ENCODE measurements at places on chromosomes 5 and 9. TPM values are rescaled to one million over a fixed set of nuclear protein-coding genes. Genes with fewer than 3 reads are reported as not detected.

DNA sequence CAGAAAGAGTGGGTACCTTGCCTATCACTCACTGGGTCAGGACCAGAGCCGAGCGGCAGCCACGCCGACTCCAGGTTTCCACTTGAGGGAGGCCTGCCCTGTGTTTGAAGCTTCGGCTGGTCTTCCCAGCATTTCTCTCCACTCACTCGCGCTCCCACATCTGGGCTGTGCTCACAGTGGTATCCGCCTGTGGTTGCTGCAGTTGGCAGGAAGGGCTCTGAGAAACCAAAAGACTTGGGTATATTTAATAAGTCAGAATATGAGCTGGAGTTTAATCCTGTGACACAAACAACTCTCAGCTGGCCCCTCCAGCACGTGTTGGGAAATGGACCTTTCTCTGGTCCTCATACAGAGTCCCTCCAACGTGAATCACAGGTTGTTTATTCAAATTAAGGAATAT lies 70.9 kb downstream of the SPRY4 start:
- H3K36me3 ChIP-seq = no peaks in the 10 kb centered on the region
- no peak for DNase-seq
- H3K27me3 ChIP-seq = no peaks in the 10 kb centered on the region

GRCh38 chr5:1642221-1642620 lies 118.5 kb upstream of the LPCAT1 start:
- H3K4me1 ChIP-seq = peaks cover 11% of the 10 kb centered on the region
- no peak for DNase-seq
- H3K27me3 ChIP-seq = peaks cover 37% of the 10 kb centered on the region
- H3K4me3 ChIP-seq = no peak overlapping the region
- H3K36me3 ChIP-seq = no peaks in the 10 kb centered on the region

DNA sequence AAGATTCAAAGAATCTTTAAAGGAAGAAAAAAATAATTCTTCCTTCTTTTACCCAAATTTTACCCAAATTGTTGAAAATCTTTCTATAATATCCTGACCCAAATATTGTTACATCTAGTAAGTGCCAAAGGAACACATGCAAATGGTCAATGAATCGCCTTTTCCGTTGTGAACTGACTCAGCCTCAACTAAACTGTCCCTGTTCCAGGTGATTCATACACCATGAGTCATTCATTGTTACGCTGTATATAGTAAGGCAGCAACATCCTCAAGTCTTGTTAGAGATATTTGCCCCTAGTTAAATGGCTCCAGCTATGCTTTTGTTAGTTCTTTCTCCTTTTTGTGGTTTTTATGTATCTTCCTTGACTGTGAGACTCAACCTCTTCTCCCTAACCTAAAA lies 9.7 kb downstream of the PTGER4 start:
- DNase-seq = peak; percentile 82
- peaks cover 62% of the 10 kb centered on the region for H3K4me1 ChIP-seq
- peaks cover 87% of the 10 kb centered on the region for H3K36me3 ChIP-seq

GRCh38 chr9:89978185-89978584 lies 373.4 kb downstream of the GADD45G start:
- H3K4me3 ChIP-seq = no peak overlapping the region
- H3K4me1 ChIP-seq = peaks cover 8% of the 10 kb centered on the region
- no peaks in the 10 kb centered on the region for H3K36me3 ChIP-seq
- DNase-seq = no peak

The FPGS gene
- 79.8 TPM for total RNA-seq

DNA sequence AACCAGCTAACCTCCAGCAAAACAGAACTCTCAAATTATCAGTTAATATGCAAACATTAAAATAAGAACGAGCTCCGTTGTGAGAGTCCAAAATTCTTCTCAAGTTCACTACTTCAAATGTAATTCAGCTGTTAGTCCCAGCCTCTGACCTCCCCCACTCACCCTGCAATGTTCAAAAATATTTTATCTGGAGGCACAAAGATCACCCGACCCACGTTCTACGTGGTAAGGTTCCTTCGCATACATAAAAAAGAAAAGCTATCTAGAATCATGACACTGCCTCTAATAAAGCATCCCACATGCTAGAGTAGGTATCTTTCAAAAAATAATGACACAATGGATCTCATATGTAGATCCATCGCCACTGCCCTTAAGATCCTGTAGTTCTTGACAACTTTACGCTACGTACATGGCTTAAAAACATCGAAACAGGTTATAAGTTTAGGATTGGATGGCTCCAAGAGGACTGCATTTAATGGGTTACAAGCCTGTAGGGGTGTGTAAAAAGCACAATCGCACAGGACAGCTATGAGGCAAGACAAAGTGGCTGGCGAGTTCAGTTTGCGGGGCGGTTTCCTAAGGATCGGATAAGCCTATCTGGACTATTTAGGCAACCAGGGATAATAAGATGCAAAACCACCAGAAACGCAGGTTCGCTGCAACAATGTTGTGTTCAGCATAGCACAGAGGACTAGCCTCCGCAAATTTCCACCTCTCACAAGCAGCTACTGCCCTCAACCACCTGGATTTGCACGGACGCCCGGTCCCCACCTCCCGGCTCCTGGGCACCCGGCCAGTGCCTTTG lies 969 bp downstream of the CLK4 start:
- H3K27me3 ChIP-seq = no peaks in the 10 kb centered on the region
- H3K4me1 ChIP-seq = peaks cover 36% of the 10 kb centered on the region

- no peak for DNase-seq
- H3K4me3 ChIP-seq = no peak overlapping the region
- peaks cover 19% of the 10 kb centered on the region for H3K27me3 ChIP-seq
- no peaks in the 10 kb centered on the region for H3K36me3 ChIP-seq
- no peak overlapping the region for H3K27ac ChIP-seq
These were observed 55.3 kb upstream of the RAD23B start for GRCh38 chr9:107227774-107228173.

GRCh38 chr5:96946381-96946780 lies 10.5 kb downstream of the LNPEP start:
- peaks cover 73% of the 10 kb centered on the region for H3K4me1 ChIP-seq
- H3K4me3 ChIP-seq = no peak overlapping the region
- H3K27ac ChIP-seq = no peak overlapping the region
- DNase-seq = no peak
- H3K27me3 ChIP-seq = no peaks in the 10 kb centered on the region

DNA sequence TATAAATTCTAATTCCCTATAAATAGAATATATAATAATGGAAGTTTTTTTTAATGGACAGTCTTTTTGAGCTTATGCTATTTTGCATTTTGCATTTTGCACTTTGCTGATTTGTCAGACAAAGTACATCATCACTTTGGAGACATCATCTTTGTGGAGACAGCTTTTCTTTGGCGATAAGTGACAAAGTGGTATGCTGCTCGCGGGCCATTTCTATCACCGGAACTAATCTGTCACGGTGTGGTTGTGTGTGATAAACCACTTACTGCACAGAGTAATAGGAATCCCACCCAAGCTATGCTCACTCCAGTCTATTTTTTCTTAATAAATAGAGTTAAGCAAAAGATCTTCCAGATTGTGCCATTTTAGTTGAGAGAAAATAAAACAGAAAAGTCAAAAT lies 133.1 kb downstream of the MACIR start:
- no peaks in the 10 kb centered on the region for H3K4me1 ChIP-seq
- no peaks in the 10 kb centered on the region for H3K27me3 ChIP-seq
- no peaks in the 10 kb centered on the region for H3K36me3 ChIP-seq
- no peak for DNase-seq
- no peak overlapping the region for H3K4me3 ChIP-seq

The FREM1 gene
- total RNA-seq = not detected

GRCh38 chr5:76209297-76209696 lies 126.1 kb downstream of the SV2C start:
- no peak overlapping the region for H3K27ac ChIP-seq
- H3K36me3 ChIP-seq = no peaks in the 10 kb centered on the region
- no peaks in the 10 kb centered on the region for H3K27me3 ChIP-seq
- DNase-seq = no peak

The IL33 gene
- not detected for total RNA-seq

The TMEM174 gene
- total RNA-seq = not detected

The LMAN2 gene
- total RNA-seq = 87.5 TPM

The AP3S1 gene
- 107 TPM for total RNA-seq

The JAKMIP2 gene
- 2.6 TPM for total RNA-seq

DNA sequence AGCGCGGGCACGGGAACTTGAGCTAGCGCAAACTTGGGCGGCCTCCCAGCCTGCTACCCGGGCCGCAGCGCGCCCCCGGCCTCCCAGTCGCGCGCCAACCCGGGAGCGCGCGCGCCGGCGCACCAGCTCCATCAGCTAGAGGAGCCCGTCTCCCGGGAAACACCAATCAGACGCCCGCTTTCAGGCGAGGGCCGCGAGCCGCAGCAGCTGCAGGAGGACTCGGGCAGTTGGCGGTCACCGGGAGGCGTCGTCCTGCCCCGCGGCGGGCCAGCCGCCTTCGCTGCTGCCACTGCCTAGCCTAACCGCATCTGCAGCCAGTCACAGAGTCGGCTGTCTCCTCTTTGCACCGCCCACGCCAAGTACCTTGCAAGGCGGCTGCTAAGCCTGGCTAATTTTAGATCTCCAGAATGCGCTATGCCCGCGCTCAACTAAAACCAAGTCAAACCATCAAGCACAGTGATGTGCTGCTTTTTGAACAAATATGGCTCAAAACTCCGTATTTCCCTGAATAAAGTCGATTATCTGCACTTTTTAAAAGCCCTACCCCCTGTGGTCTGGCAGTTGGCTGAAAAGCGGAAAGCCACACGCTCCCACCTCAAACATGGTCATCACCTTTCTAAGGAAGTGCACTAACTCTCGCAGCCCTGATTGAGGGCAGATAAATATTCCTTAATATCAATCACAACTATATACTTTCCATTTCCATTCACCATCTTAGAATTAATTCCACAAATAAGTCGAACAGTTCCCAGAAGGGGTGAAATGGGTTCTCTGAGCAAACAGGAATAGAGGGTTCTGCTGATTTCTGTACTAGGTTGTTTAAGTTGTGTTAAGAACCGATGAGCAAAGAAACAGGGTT lies 221.8 kb downstream of the MEF2C start:
- H3K27me3 ChIP-seq = peaks cover 63% of the 10 kb centered on the region
- DNase-seq = peak; percentile 72
- no peak overlapping the region for H3K27ac ChIP-seq
- peak overlapping the region; percentile 54 for H3K4me3 ChIP-seq

The ACTBL2 gene
- total RNA-seq = not detected

The PCDHB14 gene
- not detected for total RNA-seq

The SPINK4 gene
- not detected for total RNA-seq

DNA sequence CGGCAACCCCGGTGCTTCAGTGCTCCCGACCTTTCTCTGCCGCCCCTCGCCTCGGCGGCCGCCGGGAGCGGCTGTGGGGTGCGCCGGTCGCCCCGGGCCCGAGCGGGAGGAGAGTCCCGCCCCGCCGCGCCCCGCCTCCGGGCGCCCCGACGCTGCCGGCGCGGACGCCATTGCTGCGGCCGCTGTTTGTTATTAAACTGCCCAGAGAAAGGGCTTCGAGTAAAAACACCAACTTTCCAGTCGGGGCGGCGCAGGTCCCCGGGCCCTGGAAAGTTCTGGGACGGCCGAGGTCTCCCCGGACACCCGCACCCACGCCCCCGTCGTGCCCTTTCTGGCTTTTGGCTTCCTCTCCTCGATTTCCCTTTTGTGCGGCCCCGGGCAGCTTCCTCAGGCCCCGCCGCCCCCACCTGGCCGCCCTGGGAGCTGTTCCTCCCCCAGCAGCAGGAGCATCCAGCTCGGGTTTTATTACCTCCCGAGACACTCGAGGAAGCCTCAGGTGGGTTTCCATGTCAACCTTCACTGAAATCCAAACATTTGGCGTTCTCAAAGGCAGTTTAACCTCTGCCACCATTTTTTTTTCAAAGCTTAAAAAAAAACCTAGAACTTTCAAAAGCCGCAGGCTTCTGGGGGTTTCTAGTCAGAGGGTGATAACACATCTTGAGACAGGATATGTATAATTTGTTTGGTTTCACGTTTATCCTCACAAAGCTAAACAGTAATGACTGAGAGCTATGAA lies 334.4 kb downstream of the CWC27 start:
- peak overlapping the region; percentile 72 for H3K4me3 ChIP-seq
- peak; percentile 49 for DNase-seq
- peaks cover 44% of the 10 kb centered on the region for H3K4me1 ChIP-seq
- no peaks in the 10 kb centered on the region for H3K27me3 ChIP-seq
- peak overlapping the region; percentile 73 for H3K27ac ChIP-seq

The F2R gene
- 2.5 TPM for total RNA-seq

- no peak overlapping the region for H3K27ac ChIP-seq
- peaks cover 6% of the 10 kb centered on the region for H3K4me1 ChIP-seq
- no peaks in the 10 kb centered on the region for H3K36me3 ChIP-seq
- DNase-seq = no peak
- H3K27me3 ChIP-seq = no peaks in the 10 kb centered on the region
These were observed 12.5 kb upstream of the SSBP2 start for GRCh38 chr5:81763294-81763928.

The HACD4 gene
- total RNA-seq = 4.0 TPM

DNA sequence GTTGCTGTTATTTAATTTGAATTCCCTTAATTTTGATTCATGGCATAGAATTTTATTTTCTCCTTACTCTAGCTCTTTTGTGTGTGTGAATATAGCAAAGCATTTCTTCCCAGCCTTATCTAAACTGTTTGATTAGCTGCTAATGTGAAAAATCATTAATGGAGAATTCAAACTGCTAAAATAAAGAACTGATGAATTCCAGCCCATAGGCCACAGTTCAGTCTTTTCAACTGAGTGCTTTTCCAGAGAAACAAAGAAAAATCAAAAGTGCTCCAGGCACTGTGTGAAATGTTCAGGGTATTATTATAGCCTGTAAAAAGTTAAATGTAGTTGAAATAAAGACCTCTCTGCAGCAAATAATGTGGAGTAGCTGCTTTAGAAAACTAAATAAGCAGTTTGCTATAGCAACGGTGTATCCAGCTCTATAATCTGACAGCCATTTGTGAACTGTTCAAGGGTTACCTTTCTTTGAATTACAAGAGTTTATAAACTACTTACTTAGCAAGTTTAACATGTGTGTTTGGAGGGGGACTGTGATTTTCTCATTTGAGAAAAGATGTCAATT lies 123.8 kb downstream of the GIN1 start:
- H3K4me3 ChIP-seq = no peak overlapping the region
- no peak for DNase-seq
- H3K4me1 ChIP-seq = no peaks in the 10 kb centered on the region
- peaks cover 21% of the 10 kb centered on the region for H3K36me3 ChIP-seq

GRCh38 chr5:139377226-139377625 lies 5.9 kb downstream of the SLC23A1 start:
- no peaks in the 10 kb centered on the region for H3K27me3 ChIP-seq
- peaks cover under 1% of the 10 kb centered on the region for H3K36me3 ChIP-seq
- H3K27ac ChIP-seq = no peak overlapping the region
- no peak overlapping the region for H3K4me3 ChIP-seq
